ENCODE measurements at places on chromosomes 12 and 14. TPM values are rescaled to one million over a fixed set of nuclear protein-coding genes. Genes with fewer than 3 reads are reported as not detected.

DNA sequence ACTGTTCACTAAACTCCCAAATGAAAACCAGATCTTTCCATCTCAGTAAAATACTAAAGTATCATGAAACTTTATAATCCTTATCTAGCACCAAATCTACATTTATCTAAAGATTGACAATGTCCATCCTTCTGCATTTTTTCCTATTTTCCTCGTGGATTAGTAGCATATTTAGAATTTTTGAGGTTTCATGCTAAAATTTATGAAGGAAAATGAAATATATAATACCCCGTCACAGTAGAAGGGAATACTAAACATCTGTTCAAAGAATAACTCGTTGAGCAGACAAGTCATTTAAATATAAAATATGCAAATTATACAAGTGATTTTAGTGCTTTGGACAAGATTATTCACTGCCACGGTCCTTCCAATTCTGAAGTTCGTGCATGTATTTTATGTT, 122.7 kb upstream of the SLCO1C1 start:
- no peak for DNase-seq

- DNase-seq = no peak
Observed at GRCh38 chr12:24904871-24905270, 44.0 kb downstream of the BCAT1 start.

DNA sequence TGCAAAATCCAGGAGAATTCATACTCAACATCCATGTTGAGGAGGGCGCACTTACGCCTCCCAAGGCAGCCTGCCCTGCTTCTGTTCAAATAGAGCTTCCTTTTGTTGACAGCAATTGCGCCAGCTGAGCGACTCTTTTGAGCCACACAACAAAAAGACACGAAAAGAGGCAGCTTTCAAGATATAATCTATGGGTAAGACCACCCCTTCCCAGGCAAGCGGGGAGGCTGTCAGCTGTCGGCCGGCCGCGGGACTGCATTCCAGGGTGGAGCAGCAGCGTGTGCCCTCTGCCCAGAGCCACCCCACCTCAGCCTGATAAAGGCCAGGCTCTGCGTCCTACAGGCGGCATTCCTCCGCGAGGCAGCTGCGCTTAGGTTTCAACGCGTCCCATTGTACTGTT, 15.8 kb upstream of the STAB2 start:
- no peak for DNase-seq

DNA sequence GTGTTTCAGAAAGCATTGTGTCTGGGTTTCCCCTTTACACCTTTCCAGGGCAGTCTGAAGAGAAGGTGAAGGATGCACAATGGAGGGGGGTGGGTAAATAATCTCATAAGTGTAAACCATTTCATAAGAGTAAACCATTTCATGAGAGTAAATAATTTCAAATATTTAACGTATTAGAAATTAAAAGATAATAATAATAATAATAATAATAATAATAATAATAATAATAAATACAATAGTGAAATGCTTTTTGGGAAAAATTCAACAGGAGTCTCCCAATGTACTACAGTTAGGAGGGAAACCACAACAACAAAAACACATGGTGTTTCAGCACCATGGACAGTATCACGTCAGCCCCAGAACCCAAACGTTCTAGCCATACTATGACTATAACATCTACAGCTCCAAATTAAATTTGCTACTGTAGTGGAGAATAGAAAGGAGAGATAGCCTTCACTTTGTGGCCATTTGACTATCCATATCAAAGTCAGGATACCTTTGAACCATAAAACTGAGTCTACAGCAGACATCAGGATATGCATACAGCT, 691.8 kb downstream of the BCL11B start:
- no peak for DNase-seq

- no peak for DNase-seq
Observed at GRCh38 chr14:104335611-104336010, 197.2 kb downstream of the KIF26A start.

- DNase-seq = no peak
Observed at GRCh38 chr14:95320078-95320895, 579 bp upstream of the CLMN start.

GRCh38 chr14:48417715-48418500, 742.5 kb upstream of the MDGA2 start:
- DNase-seq = no peak

DNA sequence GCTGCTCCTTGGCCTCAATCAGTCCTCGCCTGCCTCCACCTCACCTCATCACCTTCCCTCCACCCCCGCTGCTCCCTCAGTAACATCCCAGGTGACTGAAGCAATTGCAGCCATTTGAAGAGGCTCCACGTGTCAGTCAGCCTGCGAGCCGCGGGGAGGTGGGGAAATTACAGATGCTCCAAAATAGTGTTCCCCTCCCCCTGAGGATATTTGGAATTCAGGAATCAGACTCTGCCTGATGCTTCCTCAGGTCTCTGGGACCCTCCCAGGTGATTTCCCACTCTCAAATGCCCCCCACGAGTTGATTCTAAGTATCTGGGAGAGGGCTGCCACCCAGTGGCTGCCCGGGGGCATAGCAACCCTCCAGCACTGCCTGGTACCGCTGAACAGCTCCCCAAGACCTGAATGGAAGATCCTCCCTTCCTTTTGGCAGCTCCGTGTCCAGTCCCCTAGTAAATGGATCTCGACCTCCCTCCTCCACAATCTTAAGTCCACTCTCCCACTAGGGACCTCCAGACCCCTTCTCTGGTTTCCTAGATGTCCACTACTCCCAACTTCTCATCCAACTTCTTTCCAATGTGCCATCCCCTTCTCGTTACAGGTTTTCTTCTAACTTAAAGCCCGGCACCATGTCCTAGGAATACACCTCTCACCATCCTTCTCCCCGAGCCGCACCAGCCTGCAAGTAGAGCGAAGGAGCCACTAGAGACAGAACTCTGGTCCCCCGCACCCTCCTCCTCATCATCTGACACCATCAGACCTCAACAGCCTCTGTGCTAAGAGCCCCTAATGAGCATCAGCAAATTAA, 1.4 kb upstream of the ASIC1 start:
- DNase-seq = peak; percentile 46

- DNase-seq = no peak
Observed at GRCh38 chr12:38844267-38844666, 61.1 kb downstream of the CPNE8 start.

DNA sequence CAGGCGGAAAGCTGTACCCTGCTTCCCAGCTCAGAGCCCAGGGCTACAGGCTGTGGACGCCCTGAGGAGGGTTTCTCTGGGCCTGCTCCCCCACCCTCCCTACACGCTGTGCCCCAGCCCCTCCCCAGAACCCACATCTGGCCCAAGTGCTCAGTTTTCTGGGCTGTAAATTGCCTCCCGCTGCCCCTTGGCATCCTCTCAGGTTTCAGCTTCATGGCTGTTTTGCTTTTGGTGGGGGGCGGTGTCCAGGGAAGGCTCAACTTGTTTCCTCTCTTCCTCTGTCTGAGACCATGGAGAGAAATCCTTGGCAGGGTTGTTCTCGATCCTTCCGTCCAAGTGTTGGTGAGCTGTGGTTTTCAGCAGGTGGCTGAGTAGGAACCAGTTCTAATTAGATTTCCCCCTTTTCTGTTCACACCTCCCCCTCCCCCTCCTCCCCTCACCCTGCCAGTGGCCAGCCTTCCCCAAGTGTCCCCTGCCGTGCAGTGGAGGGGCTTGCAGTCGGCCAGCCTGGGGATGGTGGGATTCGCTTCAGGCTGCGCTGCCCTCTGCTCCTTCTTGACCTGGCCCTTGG, 61.8 kb downstream of the TSPAN9 start:
- no peak for DNase-seq

DNA sequence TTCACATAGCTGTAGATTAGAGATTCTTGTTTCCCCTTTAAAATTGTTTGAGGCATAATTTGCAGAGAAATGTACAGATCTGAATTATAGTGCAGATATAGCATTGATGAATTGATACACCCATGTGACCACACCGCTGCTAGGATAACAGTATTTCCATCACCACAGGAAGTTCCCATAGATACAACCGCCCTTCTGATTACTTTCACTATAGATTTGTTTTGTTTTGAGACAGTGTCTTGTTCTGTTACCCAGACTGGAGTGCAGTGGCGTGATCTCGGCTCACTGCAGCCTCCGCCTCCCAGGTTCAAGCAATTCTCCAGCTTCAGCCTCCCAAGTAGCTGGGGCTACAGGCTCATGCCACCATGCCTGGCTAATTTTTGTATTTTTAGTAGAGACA, 8.8 kb upstream of the ASPG start:
- no peak for DNase-seq

DNA sequence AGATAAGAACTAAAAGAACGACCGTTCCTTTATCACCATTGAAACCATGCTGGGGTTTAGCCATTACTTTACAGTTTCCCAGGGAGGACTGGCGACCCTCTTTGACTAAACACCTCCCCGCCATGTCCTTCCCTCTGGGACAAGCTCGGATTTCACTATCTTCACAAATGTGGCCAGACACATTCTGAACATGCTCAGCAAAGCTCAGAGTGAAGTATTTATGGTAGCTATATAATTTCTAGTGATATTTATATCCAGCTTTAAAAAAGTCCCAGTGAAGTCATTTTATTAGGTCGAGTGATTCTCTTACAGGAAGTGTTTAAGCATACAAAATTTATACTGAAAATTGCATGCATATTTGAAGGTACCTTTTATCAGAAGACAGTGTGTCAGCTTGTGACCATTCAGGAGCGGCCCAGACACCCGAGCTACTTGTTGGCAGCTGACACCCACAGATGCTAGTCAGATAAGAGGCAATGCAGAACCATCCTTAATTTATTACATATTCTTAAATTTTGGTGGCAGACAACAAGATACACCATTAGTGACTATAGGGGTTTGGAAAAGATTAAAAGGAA, 36.8 kb downstream of the NIN start:
- no peak for DNase-seq

- DNase-seq = no peak
Observed at GRCh38 chr12:63037746-63038712, 103.1 kb upstream of the PPM1H start.

DNA sequence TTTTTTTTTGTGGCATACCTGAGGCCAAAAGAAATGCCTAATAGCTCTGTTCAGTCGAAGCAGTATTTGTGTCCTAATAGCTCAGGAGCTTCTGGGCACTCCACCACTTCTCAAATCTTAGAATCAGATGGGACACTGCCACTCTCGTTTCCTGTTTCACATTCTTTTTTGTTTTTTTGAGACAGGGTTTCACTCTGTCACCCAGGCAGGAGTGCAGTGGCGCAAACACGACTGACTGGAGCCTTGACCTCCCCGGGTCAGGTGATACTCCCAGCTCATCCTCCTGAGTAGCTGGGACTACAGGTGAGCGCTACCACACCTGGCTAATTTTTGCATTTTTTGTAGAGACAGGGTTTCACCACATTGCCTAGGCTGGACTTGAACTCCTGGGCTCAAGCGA, 52.7 kb downstream of the SPPL3 start:
- no peak for DNase-seq

DNA sequence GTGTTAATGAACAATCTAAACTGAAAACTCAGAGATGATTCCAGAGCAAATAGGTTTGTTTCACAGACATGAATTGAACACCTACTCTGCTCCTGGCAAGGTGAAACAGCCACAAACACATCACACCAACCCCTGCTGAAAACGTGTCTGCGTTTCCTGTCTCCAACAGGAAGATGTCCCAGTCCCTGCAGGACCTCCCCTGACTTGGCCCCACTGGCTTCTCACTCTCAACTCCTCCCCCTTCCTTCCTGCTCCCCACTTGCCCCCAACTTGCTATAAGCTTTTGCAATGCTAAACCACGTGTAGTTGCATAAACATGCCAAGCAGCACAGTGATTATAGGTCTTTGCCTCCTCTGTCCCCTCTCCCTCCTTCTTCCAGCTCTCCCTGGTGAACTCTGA, 567.6 kb downstream of the BCL11B start:
- no peak for DNase-seq

GRCh38 chr12:57250956-57251355, at the start of gene STAC3:
TSS of gene STAC3 (minus strand) at chr12:57251187. CDS start at chr12:57249636, 1,551 bp downstream.
- no peak for DNase-seq

DNA sequence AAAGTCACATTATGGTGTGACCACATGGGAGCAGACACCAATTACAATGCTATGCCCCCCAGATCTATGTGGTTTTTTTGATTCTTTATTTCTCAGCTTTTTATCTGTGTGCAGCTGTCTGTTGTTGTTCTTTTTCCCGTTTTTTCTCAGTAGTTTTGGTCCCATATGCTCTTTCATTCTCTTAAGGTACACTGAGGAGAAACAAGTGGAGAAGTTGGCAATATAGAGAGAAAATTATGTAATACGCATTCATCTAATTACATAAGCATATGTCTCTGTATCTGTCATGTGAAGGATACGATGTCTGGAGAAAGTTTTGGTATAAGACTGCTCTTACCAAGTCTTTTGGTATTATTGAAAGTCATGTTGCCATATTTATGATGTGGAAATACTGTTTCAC, 819.0 kb downstream of the NRXN3 start:
- no peak for DNase-seq

DNA sequence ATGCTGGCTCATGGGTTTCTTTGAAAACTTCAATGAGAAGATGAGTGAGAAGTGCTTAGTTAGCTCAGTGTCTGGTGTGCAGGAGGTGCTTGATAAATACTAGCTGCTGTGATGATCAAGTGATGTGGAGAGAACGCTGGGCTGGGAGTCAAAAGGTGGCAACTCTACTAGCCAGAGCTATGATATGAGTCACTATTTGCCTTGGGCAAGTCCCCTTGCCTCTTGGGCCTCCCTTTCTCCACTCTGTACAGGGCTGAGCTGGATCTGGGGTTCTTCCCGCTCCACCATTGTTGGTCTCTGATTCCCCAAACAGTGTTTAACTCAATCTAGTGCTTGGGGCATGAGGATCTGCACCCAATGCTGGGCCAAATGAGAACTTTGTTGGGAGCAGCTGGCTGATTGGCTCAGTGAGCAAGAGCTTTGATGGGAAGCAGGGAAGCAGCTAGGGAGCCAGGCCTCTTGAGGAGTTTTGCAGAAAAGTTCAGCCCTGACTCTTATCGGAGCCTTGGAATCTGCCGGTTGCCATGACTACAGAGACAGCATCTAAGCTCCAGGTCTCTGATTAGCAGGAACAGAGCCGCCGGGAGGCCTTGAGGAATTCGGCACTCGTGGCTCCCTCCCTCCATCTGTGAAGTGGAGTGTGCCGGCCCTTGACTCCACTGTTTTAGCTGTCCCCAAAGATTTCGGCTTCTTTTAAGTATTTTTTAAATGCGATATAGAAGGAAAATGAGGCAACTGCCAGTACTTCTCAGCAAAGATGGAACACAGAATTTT, 82.1 kb upstream of the HSPB8 start:
- DNase-seq = no peak

GRCh38 chr14:59788176-59788575, 82.4 kb downstream of the RTN1 start:
- DNase-seq = no peak

GRCh38 chr12:6722863-6723262, 983 bp upstream of the COPS7A start:
- no peak for DNase-seq

The TAS2R14 gene
- 3.9 TPM for total RNA-seq

The FGF6 gene
- not detected for total RNA-seq

The SLCO1B3 gene
- not detected for total RNA-seq

The EPYC gene
- not detected for total RNA-seq

The TBPL2 gene
- total RNA-seq = not detected

The FBLN5 gene
- total RNA-seq = 9.7 TPM

The CREBL2 gene
- total RNA-seq = 32.5 TPM

The OR4Q2 gene
- total RNA-seq = not detected

The CD4 gene
- total RNA-seq = 5.7 TPM
